Thoracic aorta (tissue), 2 donors: ENCODE measurements at places on chromosomes 1 and 21. TPM values are rescaled to one million over a fixed set of nuclear protein-coding genes. Genes with fewer than 3 reads are reported as not detected.

CCDC30 gene
- 4.9 TPM for total RNA-seq

NID1 gene
- total RNA-seq = 95.5 TPM

DNA sequence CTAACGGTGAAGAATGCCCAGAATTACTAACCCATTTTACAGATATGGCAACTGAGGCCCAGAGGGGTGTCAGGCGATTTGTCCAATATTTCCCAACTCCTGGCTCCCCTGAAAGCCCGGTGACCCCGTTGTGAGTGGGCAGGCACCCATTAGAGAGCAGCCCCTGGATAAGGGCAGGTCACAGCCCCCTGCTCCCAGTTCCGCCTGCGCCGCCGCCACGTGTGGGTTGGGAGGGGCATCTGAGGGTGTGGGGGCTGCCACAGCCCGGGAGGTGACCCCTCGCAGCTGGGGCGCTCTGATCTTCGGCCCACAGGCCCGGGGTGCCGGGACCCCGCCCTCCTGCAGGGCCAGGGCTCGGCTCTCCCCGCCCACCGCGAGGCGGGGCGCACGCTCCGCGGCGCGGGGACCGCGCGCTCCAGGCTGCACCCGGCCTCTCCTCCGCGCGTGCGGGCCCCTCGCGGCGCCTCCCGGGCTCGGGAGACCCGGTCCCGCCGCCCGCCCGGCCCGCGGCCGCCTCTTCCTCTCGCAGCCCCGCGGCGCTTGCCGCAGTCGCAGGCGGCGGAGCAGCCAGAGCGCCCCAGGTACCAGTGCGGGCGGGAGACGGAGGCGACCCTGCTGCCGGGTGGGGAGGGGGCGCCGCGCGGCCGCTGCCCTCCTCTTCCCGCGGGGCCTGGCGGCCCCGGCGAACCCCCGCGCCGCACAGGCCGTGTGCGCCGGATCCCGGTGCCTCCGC is at the start of gene HTR6:
TSS of gene HTR6 (plus strand) at position 423 of the 733 bp plus-strand sequence. CDS start 879 bp downstream, outside the sequence.
- no peaks in the 10 kb centered on the region for H3K4me1 ChIP-seq
- H3K4me3 ChIP-seq = peak within 1 kb of the TSS; percentile 47
- no peaks in the 10 kb centered on the region for H3K36me3 ChIP-seq
- peaks cover 20% of the 10 kb centered on the region for H3K27me3 ChIP-seq
- no peak within 1 kb of the TSS for H3K27ac ChIP-seq

GRCh38 chr1:43199093-43199726 is 27.1 kb downstream of the CFAP57 start:
- H3K27ac ChIP-seq = no peak overlapping the region
- H3K4me3 ChIP-seq = no peak overlapping the region
- H3K4me1 ChIP-seq = no peaks in the 10 kb centered on the region
- H3K27me3 ChIP-seq = no peaks in the 10 kb centered on the region
- H3K36me3 ChIP-seq = no peaks in the 10 kb centered on the region
- no peak for DNase-seq

- H3K4me1 ChIP-seq = no peaks in the 10 kb centered on the region
- no peak overlapping the region for H3K27ac ChIP-seq
- DNase-seq = no peak
- H3K36me3 ChIP-seq = no peaks in the 10 kb centered on the region
Observed at GRCh38 chr1:12167493-12168429, 970 bp downstream of the TNFRSF1B start.

- no peaks in the 10 kb centered on the region for H3K4me1 ChIP-seq
- H3K27ac ChIP-seq = no peak overlapping the region
- no peaks in the 10 kb centered on the region for H3K36me3 ChIP-seq
Observed at GRCh38 chr1:104874044-104874443, 1124.3 kb downstream of the AMY1C start.

- H3K27ac ChIP-seq = no peak overlapping the region
- no peaks in the 10 kb centered on the region for H3K36me3 ChIP-seq
- DNase-seq = no peak
- H3K27me3 ChIP-seq = no peaks in the 10 kb centered on the region
Observed at GRCh38 chr1:85952460-85952859, 204.1 kb downstream of the COL24A1 start.

- no peaks in the 10 kb centered on the region for H3K27me3 ChIP-seq
- DNase-seq = no peak
- no peaks in the 10 kb centered on the region for H3K36me3 ChIP-seq
- no peak overlapping the region for H3K4me3 ChIP-seq
- H3K27ac ChIP-seq = no peak overlapping the region
- no peaks in the 10 kb centered on the region for H3K4me1 ChIP-seq
Observed at GRCh38 chr1:118186026-118186425, 998 bp upstream of the SPAG17 start.

- H3K27ac ChIP-seq = no peak overlapping the region
- no peaks in the 10 kb centered on the region for H3K27me3 ChIP-seq
- H3K4me3 ChIP-seq = no peak overlapping the region
- H3K4me1 ChIP-seq = no peaks in the 10 kb centered on the region
Observed at GRCh38 chr1:160520582-160520981, 2.5 kb downstream of the SLAMF6 start.

GRCh38 chr21:9837946-9838737 is 683.2 kb upstream of the TPTE start:
- no peak overlapping the region for H3K4me3 ChIP-seq
- H3K27ac ChIP-seq = no peak overlapping the region
- DNase-seq = no peak
- H3K36me3 ChIP-seq = no peaks in the 10 kb centered on the region
